Natural killer cell (primary cell): ENCODE measurements at places on chromosomes 1 and 21. TPM values are rescaled to one million over a fixed set of nuclear protein-coding genes. Genes with fewer than 3 reads are reported as not detected.

The KRTAP19-1 gene
- total RNA-seq = not detected

The CYP4B1 gene
- total RNA-seq = not detected

The ORC1 gene
- total RNA-seq = 1.9 TPM

The GPR153 gene
- 9.7 TPM for total RNA-seq

The CLDN19 gene
- total RNA-seq = not detected

The OR2L13 gene
- not detected for total RNA-seq

The SRP9 gene
- total RNA-seq = 116 TPM

The PLA2G2C gene
- total RNA-seq = not detected

The PCSK9 gene
- not detected for total RNA-seq

The OR2M5 gene
- total RNA-seq = not detected

The SLFNL1 gene
- total RNA-seq = 0.09 TPM

The TSHB gene
- not detected for total RNA-seq

The TNNI3K gene
- 0.72 TPM for total RNA-seq

The CNKSR1 gene
- total RNA-seq = 1.0 TPM

The NID1 gene
- total RNA-seq = 0.92 TPM

The SIM2 gene
- total RNA-seq = not detected

The PLA2G2D gene
- not detected for total RNA-seq

The LENEP gene
- total RNA-seq = not detected

The GPR137B gene
- 13.8 TPM for total RNA-seq

The GIPC2 gene
- total RNA-seq = not detected

The S100A8 gene
- 1.8 TPM for total RNA-seq

The AJAP1 gene
- not detected for total RNA-seq

The WNT3A gene
- total RNA-seq = not detected

The CD101 gene
- 3.1 TPM for total RNA-seq

The CLEC20A gene
- total RNA-seq = not detected

The SPRR2A gene
- total RNA-seq = not detected

The TNFRSF14 gene
- total RNA-seq = 266 TPM

The TNFRSF4 gene
- total RNA-seq = 15.7 TPM

The DENND2C gene
- 1.6 TPM for total RNA-seq

The FMO4 gene
- 3.6 TPM for total RNA-seq

The LCE1C gene
- not detected for total RNA-seq

The ELAPOR1 gene
- 6.3 TPM for total RNA-seq

The PRAMEF15 gene
- not detected for total RNA-seq

The JAK1 gene
- total RNA-seq = 626 TPM

The CFHR4 gene
- total RNA-seq = not detected

The CFAP107 gene
- not detected for total RNA-seq

The MIXL1 gene
- total RNA-seq = not detected

The OLFML2B gene
- total RNA-seq = not detected

The SYPL2 gene
- total RNA-seq = not detected

The MACF1 gene
- 752 TPM for total RNA-seq
